Muscle of back (tissue), 13 donors: ENCODE measurements at places on chromosomes 12 and 14. TPM values are rescaled to one million over a fixed set of nuclear protein-coding genes. Genes with fewer than 3 reads are reported as not detected.

Gene FSCB
- polyA plus RNA-seq, result not detected

Gene ERG28
- polyA plus RNA-seq, result 11.3 TPM

DNA sequence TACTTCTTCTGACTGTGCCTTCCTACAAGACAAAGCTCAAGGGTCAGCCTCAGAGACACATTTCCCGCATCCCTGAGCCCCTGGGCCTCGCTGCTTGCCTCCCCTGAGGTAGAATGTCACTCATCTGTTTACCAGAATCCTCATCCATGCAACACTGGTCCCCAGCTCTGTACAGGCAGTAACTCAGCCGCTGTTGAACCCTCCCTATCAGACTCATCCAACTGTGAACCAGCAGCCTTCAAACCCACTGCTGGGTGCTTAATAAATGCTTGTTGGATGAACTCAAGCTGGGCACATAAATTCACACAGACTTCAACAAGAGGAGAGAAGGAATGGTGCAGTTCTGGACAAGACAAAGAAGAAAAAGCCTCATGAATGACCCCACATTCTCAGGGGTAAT is 6.1 kb downstream of the NT5DC3 start:
- no peak for DNase-seq

DNA sequence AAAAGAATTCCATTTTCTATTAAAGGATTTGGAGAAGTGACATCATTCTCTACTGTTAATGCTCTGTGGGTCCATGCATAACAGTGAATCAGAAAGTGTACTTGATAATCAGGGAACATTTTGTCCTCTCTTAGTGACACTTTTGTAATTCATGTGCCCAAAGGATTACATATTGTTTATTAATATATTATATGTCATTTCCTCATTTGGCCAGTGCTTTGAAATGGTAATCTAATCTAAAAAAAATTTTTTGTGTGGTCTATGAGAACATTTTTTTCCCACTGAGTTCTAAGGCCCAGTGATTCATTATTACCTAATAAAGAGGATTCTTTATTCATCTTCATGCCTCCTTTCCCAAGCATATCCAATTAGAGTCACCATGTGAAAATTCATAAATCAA is 79.7 kb upstream of the MYF6 start:
- no peak for DNase-seq

- no peak for DNase-seq
Observed at GRCh38 chr14:99627100-99627499, 17.8 kb upstream of the HHIPL1 start.

DNA sequence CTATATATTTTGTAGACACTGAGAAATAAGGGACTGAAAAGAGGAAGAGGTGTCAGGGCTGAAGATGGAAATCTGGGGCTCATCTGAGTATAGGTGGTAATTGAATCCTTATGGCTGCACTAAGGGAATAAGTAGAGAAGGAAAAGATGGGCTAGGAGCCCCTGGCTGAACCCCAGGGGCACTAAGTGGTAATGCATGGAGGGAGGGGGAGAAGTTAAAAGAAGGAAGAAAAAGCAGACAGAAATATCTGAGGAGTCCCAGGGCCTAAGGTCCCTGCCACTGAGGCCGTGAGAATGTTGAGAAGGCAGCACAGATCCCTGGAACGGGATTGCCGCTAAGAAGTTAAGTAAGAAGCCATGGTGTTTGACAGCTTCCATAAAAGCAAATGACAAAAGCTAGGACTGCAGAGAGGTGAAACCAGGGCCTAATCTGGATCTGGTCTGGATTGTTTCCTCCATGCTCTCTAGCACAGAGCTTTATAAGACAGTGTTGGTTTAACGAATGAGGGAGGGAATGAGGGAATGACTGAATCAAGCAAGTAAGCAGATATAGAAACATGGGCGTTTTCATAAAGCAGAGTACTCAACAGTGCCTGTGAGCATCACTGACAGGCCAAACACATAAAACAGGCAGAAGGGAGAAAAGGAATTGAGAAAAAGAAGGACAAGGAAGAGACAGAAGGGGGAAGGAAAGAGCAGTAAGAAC is 92.9 kb downstream of the HMGA2 start:
- no peak for DNase-seq

- DNase-seq, result no peak
Observed at GRCh38 chr14:72907886-72908285, 14.0 kb upstream of the DPF3 start.

Gene SLC22A17
- polyA plus RNA-seq, result 27.6 TPM

GRCh38 chr12:58980768-58981167 is 60.5 kb upstream of the LRIG3 start:
- DNase-seq, result no peak

DNA sequence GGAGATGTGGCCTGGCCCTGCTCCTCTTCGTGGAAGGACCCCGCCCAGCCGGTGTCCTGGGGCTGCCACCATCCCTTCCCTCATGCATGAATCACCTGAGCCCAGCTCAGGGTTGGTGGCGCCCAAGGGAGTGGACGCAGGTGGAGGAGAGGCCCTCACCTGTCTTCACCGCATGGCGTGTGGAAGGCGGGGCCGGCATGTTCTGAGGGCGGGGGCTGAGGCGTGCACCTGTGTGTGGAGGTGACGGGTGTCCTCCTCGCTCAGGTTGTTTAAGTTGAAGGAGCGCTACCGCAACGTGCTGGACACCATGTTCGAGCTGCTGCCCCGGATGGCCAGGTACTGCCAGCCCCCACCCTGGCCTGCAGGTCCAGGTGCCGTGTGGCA is 47.0 kb downstream of the SLC8B1 start:
- DNase-seq, result no peak

- DNase-seq, result peak; percentile 71
Observed at GRCh38 chr14:49303946-49304516, 282.1 kb downstream of the RPS29 start.

DNA sequence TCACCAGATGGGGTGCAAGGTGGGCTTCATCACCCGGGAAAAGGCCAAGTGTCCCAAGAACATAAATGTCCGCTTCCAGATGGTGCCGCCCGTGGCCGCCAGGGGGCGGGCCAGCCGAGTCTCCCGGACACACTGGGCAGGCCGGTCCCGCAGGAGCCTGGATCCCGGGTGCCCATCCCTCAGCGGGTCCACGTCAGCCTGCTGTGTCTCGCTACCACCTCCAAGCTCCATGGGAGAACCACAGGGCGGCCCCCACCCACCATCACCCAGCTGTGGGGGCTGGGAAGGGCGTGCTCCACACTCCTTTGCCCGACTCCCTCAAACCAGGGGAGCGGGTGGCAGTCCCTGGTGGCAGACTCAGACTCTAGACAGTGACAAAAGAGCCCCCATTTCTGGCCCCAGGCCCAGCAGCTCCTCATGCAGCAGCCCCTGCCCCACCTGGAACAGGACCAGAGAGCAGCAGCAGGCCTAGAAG is 22.0 kb upstream of the NUDT14 start:
- peak; percentile 84 for DNase-seq

DNA sequence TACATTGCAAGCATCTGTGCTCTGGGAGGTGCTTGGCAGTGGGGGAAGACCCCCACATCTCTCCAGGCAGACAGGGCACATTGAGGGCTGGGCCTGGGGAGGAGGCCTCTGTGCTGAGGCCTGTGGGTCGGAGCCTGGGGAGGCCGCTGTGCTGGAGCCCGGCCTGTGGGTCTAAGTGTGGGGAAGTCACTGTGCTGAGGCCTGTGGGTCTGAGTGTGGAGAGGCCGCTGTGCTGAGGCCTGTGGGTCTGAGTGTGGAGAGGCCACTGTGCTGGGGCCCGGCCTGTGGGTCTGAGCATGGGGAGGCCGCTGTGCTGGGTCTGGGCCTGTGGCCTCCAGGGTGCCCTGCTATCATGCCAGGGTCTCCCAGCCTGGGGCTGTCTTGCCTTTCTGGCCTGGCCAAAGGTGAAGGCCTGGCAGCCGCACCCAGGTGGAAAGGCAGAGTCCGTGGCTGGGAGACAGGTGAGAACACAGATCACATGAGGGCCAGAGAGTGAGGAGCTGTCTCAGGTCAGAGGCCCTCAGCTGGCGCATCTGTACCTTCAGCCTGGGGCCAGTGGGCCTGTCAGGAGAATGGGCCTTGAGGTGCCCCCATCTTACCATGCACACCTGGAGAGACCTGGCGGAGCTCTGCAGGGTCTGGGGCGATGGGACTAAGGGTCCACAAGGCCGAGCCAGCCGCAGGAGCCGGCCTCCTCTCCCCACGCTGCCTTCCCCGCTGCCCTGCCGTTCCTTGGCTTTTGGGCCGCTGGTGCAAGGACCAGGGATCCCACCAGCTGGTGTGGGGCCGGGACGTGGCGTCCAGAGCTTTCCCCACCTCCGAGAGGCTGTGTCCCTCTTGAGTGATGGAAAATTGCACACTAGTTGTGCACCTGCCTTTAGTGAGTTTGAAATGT is 18.6 kb upstream of the CRIP2 start:
- no peak for DNase-seq

DNA sequence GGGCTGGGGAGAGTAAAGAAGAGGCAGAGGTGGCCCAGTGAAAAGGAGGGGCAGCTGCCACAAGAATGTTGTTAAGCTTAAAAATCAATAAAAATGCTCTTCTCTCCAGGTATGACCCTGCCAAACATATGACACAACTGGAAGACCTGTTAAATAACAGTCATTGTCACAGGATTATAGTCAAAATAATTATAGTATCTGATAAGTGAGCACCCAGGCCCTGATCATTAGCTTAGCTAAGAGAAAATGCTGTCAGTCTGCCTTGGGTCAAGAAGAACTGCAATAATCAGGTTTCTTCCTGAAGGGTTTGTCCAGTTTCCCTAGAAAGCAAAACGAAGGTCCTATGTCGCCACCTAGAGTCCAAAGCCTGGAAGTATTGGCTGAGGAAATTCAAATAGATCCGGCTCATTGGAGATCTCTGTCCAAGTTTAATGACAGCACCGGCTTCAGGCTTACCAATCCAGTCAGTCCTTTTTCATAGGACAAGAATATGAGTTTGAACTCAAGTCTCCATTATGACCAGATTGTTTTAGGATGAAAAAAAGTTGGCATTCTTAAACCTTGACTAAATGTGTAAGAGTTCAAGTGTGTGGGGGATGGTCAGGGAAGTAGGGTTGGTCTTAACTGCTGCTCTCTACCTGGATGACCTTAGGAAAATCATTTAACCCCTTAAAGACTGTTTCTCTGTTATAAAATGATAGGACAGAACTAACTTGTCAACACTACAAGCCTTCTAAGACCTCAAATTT is 22.5 kb upstream of the NKX2-8 start:
- DNase-seq, result peak; percentile 84

GRCh38 chr12:28234444-28234843 is 44.2 kb downstream of the CCDC91 start:
- DNase-seq, result no peak

GRCh38 chr14:59018978-59019377 is 169.5 kb upstream of the DAAM1 start:
- no peak for DNase-seq

DNA sequence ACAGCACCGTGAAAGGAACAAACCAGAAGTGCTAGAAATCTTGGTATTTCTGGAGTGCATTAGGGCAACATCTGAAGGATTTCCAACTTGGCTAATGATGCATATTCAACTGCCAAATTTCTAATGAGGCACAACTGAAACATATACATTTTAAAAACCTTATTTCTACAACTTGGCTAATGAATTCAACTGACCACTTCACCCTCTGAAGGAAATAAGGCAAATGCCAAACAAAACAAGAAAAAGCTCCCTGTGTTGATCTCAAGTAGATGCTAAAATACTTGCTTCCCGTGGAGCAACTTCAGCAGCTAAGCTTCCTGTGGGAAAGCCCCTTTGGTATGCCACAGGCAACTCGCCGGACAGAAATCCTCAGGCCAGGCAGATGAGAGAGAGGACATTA is 167.1 kb downstream of the TTC7B start:
- DNase-seq, result no peak

Gene RFX4
- 0.39 TPM for polyA plus RNA-seq

DNA sequence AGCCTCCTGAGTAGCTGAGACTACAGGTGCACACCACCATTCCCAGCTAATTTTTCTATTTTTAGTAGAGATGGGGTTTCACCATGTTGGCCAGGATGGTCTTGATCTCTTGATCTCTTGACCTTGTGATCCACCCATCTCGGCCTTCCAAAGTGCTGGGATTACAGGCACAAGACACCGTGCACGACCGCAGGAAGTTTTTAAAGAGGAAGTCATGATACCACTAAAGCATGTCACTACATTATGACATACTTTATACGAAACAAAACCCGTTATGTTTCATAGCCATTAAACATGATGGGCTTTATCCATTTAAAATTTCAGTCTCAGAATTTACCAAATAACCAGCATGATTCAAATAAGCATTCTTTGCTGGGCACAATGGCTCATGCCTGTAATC is 83.8 kb upstream of the DUSP6 start:
- DNase-seq, result no peak

- DNase-seq, result no peak
Observed at GRCh38 chr14:32694795-32695449, 243.8 kb upstream of the NPAS3 start.

DNA sequence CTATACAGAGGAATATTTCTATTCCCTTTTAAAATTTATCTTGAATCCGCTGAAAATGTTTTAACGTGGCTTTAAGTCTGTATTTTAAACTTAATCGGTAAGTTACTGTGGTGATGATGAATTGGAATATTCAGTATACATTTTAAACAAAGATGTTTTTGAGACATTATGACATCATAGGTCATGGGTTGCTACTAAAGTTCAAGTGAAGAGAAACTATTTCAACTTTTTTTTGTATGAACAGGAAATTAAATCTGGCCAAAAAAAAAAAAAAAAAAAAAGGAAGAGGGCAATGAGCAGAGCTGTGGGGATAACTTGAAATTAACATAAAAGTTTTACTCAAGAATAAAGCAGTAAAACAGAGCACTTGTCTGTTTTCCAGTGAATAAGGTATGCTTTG is 109.0 kb downstream of the PLEKHA5 start:
- no peak for DNase-seq

GRCh38 chr12:29692237-29692636 is 91.5 kb downstream of the TMTC1 start:
- DNase-seq, result no peak

Gene KRT79
- not detected for polyA plus RNA-seq

DNA sequence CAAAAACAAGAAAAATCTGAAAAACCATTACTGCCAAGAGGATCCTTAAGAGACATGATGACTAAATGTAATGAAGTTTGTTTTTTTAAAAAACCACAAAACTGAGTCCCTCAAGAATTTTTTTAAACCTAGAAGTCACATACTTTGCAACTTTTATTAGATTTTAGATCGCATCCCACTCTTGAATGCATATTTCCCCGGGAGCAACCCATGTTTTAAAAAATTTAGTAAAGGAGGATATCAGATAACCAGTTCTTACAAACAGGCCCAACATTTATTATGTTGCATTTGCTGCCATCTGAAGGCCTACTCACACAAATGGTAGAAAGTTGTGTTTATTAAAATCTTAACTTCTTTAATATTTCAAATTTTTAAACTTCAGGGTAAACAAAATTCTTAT is 44.3 kb upstream of the CCT2 start:
- no peak for DNase-seq
